ENCODE measurements at places on chromosomes 12 and 14. TPM values are rescaled to one million over a fixed set of nuclear protein-coding genes. Genes with fewer than 3 reads are reported as not detected.

CD163 gene
- total RNA-seq, result 63.1 TPM

SIRT4 gene
- total RNA-seq, result 1.2 TPM

NRL gene
- not detected for total RNA-seq

TMEM233 gene
- 0.21 TPM for total RNA-seq

TMEM119 gene
- 102 TPM for total RNA-seq

MDM2 gene
- 64.0 TPM for total RNA-seq

RNASE1 gene
- 129 TPM for total RNA-seq

KRT6C gene
- total RNA-seq, result not detected

SERPINA9 gene
- total RNA-seq, result not detected

LPAR5 gene
- not detected for total RNA-seq
